ENCODE measurements at places on chromosomes 4 and X.
A peak's percentile ranks its signal among the peaks of the same experiment; 100 is the strongest.

DNA sequence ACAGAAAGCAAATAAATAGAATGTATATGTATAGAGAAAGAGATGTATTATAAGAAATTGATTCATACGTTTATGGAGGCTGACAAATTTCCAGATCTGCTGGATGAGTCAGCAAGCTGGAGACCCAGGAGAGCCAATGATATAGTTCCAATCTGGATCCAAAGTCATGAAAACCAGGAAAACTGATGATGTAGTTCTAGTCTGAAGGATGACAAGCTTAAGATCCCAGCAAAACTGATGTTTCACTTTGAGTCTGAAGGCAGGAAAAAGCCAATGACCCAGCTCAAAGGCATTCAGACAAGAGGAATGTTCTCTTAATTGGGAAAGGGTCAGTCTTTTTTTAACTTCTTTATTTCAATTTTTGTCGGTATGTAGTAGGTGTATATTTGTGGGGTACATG, 102.6 kb downstream of the LHFPL1 start:
- no peak for DNase-seq

DNA sequence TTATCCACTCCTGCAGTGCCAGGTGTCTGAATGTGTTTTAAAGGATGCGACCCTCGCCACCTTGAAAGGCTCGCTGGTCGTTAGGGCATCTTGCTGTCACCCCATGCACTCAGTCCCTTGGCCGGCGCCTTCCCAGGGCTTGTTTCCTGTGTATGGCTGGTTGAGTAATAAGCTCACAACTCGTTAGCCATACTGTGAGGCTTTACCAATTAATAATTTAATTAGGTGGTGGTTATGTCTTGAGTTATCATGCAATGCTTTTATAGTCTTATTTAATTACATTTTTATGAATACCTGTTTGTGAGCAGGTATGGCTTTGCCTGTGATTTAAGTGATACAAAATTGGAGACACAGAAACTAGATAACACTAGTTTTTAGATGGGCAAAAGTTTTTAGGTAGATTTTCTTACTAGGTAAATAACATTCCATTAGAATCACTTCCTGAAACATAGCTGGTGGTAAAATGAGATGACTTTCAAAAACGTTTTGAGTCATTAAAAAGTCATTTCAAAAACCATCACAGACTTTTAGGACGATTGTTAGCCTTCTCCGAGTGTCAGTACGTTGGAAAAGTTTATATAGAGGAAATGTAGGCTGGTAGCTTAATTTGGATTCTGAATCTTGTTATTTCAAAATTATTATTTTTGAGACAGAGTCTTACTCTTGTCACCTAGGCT, 18.2 kb downstream of the PTTG2 start:
- peak; percentile 44 for DNase-seq

GRCh38 chr4:53706422-53707032, 115.2 kb upstream of the LNX1 start:
- DNase-seq, result peak; percentile 83

DNA sequence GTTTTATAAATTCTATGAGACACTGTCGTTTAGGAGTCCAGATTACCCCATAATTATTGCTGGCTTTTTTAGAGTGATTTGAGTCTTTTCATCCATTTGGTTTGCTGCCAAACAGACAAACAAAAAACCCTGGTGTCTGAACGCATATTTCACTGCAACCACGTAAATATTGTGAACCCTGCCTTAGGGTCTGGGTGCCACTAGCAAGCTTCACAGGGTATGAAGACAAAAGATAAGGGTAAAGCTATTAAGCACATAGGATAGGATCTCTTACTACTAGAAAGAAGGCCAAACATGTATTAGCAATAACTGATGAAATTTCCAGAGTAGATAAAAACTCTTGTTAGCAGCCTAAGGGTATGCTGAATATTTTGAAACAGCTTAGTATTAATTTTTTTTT, 143.3 kb downstream of the BANK1 start:
- no peak for DNase-seq

DNA sequence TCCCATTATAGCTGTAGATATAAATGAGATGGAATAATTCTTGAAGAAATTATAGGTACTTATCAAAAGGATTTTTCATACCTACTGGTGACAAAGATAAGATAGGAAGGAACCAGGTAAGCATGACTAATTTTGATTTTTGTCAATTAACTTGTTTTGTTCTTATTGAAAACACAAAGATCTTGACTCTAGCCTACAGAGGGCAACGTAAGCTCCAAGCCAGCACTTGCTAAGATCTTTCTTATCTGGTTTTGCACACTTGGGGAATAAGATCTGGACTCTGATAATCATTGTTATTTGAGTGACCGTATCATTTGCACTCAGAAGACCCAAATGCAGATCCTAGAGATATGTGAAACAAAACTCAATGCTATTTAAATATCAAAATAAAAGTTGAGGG, 223.4 kb downstream of the VEGFC start:
- no peak for DNase-seq

GRCh38 chr4:184019076-184019475, 114.0 kb downstream of the STOX2 start:
- DNase-seq, result no peak

DNA sequence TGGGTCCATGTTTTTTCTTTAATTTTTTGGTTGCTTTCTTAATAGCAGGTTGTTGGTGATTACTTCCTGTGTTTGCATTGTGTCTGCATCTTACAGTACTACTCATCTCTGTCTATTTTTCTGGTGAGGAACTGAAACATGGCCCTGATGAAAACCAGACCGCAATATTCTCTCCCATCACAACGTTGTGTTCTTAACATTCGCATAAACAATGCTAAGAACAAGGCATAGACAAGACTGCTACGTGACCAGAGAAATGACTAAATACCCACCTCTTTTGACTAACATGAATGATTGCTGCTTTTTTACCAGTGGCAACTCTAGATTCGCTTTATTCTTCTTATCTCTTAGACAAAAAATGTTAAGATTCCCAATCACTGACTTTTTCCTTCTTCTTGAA, 179.1 kb downstream of the GC start:
- no peak for DNase-seq

DNA sequence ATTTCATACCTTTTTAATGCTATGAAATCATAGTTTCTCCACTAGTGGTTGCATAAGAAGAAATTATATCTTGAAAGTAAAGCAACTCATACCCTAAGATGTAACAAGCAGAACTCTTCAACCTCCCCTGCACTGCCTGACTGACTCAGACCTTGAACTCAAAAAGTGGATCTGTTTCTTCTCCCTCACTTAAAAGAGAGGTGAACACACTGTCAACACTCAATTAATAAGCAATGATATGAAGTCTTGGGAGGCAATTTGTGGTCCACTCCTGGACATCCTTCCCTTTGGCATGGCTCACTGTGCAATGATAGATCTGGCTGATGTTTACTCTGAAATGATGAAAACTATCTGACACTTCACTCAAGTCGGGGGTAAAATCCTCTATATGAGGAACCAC, 282.0 kb upstream of the DKK2 start:
- DNase-seq, result no peak

GRCh38 chrX:15204130-15204751, 65.6 kb downstream of the ASB9 start:
- no peak for DNase-seq

GRCh38 chr4:25368315-25368714, 8.7 kb upstream of the ANAPC4 start:
- no peak for DNase-seq

Measured in NCI-H146 (cell line).